ENCODE measurements at places on chromosomes 2 and 18.

GRCh38 chr2:72745679-72746368 lies 80.0 kb downstream of the EXOC6B start:
- peak; percentile 4 for DNase-seq

DNA sequence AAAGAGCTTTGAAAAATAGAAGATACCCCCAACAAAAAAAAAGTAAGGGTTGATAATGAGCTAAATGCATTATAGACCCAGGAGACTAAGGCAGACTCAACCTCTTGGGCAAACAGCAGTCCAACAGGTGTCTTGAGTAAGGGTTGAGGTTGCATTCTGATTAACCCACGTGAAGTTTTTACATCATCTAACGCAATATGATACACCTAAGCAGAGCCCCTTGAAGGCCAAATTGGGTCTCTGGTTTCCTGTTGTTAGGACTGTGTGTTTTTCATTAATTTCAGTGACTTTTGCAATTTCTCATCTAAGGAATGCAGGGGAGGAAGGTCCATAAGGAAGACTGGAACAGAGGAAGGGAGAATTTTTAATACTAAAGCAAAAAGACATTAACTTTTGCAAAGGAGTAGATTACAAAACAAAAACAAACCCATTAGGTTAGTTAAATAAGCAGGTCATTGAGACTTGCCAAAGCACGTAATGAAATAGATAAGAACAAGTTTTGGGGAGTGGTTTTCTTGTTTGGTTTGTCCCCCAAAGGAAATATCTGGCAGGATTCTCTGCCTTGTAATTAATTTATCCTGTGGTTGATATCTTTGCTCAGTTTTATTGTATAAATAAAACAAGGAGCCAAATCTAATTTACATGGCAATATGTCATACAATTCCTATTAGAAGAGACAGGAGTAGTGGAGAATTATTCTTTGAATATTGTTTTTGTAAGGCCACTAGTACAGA lies 244.3 kb downstream of the ETAA1 start:
- DNase-seq: no peak

DNA sequence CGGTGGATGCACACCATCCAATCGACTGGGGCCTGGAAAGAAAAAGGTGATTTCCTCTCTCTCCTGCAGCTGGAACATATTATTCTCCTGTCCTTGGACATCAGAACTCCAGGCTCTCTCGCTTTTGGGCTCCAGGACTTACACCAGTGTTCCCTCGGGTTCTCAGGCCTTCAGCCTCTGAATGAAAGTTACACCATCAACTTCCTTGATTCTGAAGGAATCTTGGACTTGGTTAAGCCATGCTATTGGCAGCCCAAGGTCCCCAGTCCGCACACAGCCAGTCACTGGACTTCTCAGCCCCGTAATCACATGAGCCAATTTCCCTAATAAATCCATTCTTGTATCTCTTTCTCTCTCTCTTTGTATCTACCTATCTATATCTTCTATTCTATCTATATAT lies 418.9 kb downstream of the IRS1 start:
- DNase-seq: no peak

- peak; percentile 81 for DNase-seq
Observed at GRCh38 chr2:127649684-127650040, 3.7 kb downstream of the GPR17 start.

GRCh38 chr2:215933151-215933550 lies 80.2 kb downstream of the MREG start:
- DNase-seq: no peak

GRCh38 chr2:168858146-168858545 lies 32.1 kb downstream of the SPC25 start:
- no peak for DNase-seq

GRCh38 chr2:142993771-142994170 lies 116.3 kb downstream of the KYNU start:
- DNase-seq: no peak

- DNase-seq: no peak
Observed at GRCh38 chr2:237551071-237551574, 15.3 kb upstream of the PRLH start.

DNA sequence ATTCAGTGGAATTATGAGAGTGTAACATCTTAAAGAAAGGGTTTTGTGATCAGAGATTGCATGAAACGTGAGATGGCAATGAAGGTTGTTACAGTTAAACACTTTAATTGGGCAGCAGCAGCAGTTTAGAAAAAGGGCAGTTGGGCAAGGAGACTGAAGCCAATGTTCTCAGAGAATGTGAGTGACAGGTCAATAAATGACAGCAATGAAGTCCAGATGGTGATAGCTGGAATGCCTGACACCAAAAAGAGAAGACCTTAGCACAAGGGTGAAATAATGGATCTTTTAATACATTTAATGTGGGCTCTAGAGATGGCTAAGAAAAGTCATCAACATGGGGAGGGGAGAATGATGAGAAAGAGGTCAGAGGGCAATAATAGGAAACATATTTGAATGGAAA lies 89.4 kb upstream of the CDH7 start:
- DNase-seq: no peak

- DNase-seq: no peak
Observed at GRCh38 chr18:47490882-47491281, 239.4 kb upstream of the SKOR2 start.

DNA sequence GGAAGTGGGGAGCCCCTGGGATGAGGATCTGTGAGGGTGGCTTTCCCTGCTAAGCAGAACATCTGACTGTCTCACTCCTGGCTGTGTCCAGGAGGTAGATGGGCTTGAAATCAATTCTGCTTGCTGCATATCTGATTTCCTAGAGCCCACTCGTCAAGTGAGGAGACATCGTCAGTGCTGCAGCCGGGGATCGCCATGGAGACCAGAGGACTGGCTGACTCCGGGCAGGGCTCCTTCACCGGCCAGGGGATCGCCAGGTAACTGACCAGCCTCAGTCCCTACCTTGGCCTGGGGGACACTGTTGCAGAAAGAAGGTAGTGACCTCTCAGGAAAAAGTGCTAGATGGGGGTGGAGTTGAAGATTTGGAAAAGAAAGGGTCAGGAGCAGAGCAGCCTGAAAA lies 31.3 kb downstream of the CNGA3 start:
- DNase-seq: no peak

DNA sequence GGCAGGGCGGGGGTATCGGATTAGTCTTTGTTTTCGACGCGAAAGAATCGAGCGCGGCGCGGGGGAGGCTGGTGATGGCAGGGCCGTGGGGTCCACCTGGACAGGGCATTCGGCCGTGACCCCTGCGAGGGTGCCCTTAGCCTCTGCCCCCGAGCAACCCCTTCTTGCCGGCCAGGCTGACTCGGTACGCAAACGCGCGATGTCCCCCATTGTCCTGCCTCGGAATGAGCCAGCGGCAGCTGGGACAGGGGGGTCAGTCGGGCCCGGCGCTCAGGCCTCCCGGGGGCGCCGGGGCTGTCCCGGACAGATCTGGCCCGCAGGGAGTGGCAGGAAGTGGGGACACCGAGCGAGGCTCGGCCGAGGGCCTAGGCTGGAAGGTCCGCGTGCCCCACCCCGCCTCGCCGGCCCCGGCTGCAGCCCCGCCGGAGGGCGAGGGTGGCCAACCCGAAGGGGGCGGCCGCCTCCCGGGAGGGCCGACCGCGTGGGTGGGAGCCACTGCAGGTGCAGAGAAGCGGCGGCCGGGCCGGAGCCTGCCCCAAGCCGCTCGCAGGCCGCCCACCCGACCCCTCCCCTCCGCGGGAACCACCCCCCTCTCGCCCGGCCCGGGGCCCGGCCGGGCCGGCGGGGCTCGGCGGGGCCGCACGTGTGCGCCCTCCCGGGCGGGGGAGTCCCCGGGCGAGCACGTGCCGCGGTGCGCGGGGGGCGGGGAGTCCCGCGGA lies at the start of gene TET3:
Gene TET3 (plus strand): TSS at position 708 of the 719 bp plus-strand sequence. CDS start 1,494 bp downstream, outside the sequence.
- no peak for DNase-seq

DNA sequence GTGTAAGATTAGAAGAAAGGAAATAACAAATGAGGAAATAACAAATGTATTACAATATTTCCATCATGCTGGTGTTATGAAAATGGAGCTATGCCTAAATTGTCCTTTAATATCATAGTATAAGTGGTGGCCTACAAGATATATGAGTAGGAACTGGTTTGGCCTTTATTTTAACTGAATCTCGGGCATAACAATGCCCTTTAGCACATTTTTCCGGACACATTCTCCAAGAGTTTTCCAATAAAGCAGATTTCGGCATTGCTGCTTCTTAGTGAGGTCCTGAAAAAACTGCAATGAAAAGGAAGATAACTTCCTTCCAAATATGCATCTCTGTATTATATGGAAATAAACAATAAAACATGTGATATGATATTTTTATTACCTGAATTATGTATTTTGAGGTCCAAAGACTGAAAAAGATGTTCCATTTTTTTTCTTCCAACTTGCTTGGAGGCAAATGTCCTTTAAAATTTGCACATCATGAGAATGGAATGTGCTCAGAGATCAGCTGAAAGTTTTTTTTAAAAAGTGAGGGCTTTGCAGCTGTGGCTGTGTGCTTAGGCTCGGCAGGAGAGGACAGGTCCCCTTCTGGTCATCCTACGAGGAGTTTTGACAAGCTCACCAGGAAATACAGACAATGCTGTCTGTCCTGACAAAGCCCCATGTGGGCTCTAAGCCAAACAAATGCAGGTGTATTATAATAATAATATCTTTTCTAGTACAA lies 132.3 kb upstream of the RND3 start:
- DNase-seq: no peak

GRCh38 chr2:231221761-231222160 lies 23.3 kb downstream of the ARMC9 start:
- DNase-seq: no peak

DNA sequence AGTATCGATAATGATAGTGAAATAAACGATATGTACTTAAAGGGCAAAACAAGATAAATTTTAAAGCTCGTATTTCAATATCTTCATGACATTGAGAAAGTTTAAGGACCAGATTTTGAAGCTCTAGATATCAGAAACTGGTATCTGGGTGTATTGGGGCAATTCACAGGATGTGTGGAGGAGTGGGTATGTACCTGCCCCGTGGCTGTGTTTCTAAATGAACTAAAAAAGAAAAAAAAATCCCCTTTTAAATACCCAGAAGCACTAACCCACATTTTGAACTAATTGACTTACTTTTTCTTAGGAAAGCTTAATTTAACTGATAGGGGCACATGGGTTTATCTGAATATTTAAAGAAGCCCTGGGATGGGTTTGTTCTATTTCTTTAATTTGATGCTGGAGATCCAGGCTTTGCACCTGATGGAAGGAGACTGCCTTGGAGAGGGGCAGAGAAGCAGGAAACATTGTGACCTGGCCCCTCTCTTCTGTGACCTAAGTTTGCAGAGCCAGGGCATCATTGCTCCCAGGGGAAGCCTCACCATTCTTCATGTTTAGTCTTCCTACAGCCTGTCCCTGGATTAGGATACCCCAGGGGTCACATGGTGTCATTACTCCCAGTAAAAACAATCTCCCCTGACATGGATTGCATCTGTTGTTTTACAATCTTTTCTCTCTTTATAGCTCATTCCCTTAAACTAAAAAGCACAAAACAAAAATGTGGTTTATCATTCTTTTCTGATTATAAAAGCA lies 7.6 kb upstream of the KCTD1 start:
- no peak for DNase-seq

GRCh38 chr18:65815506-65815905 lies 64.7 kb downstream of the CDH7 start:
- no peak for DNase-seq

- DNase-seq: no peak
Observed at GRCh38 chr2:236257575-236257974, 6.6 kb downstream of the ASB18 start.

DNA sequence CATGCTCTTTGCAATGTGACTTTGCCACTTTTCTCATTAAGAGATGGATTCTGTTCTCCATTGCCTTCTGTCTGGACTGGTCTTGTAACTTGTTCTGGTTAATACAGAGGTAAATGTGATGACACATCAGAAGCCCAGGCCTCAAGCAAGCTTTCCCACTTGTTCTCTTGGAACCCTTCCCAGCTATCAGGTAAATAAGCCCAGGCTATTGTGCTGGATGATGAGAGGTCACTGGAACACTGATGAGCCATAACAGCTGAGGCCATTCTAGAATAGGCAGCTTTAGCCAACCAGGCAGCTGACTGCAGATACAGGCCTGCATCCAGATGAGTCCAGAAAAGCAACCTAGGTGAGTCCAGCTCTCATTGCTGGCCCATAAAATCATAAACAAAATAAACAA lies 1007.0 kb upstream of the ACVR2A start:
- DNase-seq: no peak

GRCh38 chr2:88036606-88037005 lies 19.0 kb downstream of the KRCC1 start:
- DNase-seq: no peak

GRCh38 chr2:78910376-78910775 lies 115.1 kb upstream of the REG3G start:
- DNase-seq: no peak

DNA sequence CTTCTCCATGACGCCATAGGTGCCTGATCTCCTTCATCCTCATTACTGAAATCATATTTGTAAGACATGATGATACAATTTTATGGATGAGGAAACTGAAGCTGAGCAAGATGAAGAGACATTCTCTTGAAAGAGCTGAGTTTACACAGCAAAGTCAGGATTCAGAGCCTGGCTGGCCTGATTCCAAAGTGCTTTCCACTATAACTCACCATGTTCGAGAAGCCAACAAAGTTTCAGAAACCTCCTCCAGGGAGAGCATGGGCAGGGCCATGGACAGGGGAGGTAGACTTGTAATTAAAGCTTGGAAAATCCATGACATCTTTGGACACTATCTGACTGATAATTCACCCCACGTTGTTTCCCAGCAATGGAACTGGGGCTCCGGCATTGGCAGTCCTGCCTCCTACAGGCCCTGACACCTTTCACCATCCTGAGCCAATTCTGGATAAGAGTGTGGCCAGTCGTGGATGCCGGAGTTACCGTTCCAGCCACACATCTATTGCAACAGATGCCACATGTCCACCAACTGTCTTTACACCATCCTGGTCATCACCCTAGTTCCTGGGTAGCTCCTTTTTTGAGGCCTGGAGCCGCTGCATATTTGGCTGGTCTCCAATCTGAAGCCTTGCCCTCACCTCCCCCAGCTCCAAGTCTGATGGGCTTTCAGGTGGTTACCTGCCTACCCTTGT lies 85.0 kb upstream of the PPP1CB start:
- no peak for DNase-seq

DNA sequence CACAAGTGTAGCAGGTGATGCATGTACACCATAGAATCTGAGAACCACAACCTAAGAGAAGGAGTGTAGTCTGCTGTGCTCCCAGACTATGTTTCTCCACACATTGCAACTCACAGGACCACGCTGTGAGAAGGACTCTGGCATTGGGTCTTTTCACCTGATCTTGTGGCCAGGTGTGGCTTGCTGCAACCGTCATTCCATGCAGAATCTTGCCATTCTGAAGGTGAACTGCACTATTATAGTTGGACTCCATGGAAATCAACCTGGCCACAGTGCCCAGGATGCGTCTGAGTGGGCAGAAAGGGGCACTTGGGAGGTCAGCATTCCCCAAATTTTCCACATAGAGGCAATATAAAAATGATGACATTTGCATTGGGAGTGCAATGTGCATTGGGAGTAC lies 122.2 kb downstream of the CAPN13 start:
- no peak for DNase-seq

GRCh38 chr2:120805602-120806001 lies 69.9 kb downstream of the GLI2 start:
- DNase-seq: no peak

DNA sequence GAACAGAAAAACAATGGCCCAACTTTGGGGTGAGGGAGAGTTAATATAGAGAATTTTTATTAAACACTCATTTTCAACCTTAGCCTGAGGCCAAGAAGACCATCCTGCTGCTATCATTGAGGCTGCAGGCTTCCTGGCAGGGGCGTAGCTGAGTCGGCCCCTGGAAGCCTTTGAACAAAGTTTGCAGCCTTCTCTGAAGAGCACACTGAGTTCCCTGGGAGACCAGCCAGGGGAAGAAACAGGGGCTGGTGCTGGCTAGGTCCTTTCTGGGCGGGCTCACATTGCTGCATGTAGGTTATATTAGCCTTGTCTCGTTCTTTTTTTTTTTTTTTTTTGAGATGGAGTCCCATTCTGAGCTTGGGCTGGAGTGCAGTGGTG lies 126.8 kb upstream of the HS6ST1 start:
- DNase-seq: no peak

Data from CD4-positive, alpha-beta T cell treated with Interleukin-6 at 100 ng/mL for 8 hours (primary cell).